Bone marrow (tissue), 2 donors: ENCODE measurements at places on chromosomes 2 and 18.
A peak's percentile ranks its signal among the peaks of the same experiment; 100 is the strongest.

DNA sequence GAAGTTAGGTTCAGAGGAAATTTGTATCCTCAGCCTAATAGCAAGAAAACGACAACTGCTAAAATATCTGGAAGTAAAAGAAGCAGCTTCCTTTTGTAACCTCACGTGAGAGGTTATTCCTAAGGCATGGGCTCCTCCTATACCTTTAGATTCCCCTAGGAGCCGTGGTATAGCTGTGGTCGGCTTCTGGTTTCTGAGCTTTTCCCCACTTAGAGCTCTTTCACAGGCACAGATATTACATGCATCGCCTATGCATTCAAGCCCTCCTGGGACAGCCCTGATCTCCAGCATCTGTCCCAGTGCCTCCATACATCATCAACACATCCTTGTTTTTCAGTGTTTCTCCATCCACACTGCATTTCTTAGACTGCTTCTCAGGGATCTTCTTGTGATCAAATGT, 289.0 kb downstream of the ALPK2 start:
- no peak for DNase-seq

- no peak for DNase-seq
Measured at GRCh38 chr2:13666582-13667414, 950.1 kb downstream of the TRIB2 start.

- no peak for DNase-seq
Measured at GRCh38 chr2:73386894-73387636, 1.4 kb downstream of the ALMS1 start.

GRCh38 chr2:174717273-174717672, 47.0 kb downstream of the CHRNA1 start:
- DNase-seq = no peak

- DNase-seq = no peak
Measured at GRCh38 chr2:23107327-23107941, 277.5 kb upstream of the KLHL29 start.

GRCh38 chr2:18219676-18220075, 340.8 kb downstream of the RDH14 start:
- DNase-seq = no peak

DNA sequence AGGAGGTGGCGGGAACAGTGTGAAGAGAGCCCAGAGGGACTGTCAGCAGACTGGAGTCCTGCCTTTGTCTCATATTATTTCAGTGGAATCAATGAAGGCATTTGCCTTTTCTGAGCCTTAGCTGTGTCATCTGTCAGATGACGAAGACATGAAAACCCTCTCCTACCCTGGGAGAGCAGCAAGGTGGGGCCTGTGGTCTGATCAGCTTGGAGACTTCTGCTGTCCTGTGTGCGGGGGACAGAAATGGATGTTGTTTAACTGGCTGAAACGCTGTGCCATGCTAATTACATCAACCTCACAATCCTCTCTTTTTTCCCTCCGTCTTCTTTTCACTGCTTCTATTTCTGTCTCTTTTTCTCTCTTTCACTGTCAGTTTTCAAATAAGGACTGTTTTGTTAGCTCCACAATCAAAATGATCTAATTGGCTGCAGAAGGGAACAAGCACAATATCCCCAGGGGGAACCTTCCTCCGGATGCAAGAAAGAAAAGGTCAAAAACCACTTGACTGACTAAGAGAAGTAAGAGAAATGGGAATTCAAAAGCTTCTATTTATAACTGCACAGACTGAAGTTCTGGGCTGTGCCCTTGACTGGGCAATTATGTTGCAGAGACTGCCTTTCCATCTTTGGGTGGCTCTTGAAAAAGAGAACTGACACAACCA, 340.1 kb downstream of the CLIP4 start:
- peak; percentile 81 for DNase-seq

DNA sequence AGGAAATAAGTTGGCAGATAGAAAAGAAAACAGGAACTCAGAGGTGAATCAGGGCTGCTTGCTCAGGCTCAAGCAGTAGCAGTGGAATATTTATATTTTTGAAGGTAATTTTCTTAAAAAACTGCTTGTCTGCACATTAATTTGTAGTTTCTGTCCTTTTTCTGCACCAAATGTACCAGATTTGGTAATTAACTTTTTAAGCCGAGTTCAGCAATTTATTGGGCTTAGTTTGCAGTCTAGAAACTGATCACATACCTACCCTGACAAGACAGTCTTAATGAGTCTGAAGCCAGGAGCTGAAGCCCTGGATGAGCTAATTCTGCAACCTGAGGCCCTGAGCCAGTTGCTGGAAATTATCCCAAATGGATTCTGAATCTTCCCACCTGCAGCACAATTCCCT, 647.0 kb downstream of the TDRD15 start:
- no peak for DNase-seq

DNA sequence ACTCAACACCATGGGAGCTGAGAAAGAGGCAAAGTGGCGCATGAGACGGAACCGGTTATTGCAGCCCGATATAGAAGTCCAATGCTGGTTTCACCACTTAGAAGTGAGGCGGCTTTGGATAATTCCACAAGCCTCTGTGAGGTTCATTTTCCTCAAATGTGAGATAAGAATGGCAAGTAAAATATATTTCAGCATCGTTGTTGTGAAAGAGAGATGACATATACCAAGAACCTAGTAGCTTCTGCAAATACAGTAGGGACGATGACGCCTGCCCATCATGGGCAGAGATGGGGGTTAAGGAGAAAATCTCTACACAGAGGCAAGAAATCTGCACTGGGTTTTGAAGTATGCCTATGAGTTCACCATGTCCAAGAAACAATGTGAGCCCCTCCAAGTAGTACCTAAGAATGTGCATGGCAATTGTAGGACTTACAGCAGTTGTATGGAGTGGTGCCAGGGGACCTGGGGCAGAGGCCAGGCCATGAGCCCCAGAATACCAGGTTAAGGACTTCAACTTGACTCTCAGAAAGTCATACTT, 352.0 kb downstream of the RNF144A start:
- DNase-seq = no peak

DNA sequence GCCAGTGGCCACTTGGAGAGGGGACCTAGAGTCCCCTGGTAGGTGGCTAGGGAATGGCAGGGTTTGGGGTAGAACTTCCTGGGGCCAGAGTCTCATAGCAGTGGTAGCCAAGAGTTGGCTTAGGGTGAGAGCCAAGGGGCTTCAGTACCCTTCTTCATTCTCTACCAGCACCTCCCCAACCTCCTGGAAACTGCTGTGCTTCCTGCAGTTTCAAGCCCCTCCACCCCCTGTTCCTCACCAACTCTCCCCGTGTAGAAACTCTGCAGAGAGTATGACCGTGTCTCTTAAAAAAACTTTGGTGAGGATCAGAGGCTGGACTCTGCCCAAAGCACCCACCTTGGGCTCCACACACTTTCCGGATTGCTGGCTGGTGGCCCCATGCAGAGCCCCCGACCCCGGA, 159.6 kb downstream of the MSH2 start:
- no peak for DNase-seq

GRCh38 chr18:64275593-64276300, 126.9 kb upstream of the LINC00305 start:
- DNase-seq = no peak

- no peak for DNase-seq
Measured at GRCh38 chr2:32495139-32495538, 132.7 kb upstream of the TTC27 start.

DNA sequence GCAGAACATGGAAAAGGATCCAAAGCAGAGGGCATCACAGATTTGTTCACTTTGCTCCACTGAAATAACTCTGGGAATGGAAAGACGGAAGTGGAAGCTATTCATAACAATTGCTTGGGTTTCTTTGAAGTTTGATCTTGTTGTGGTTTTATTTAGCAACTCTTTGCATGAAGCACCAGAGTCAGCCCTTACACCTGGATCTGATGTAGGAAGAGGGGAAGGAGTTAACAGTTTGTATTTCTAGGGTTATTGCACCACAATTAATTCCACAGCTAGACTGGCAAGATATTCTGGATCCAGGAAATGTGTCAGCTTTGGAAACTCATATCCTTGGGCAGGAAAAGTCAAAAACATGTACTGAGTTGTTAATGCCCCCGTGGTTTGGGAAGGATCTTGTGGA, 1143.4 kb downstream of the CNTNAP5 start:
- DNase-seq = no peak

DNA sequence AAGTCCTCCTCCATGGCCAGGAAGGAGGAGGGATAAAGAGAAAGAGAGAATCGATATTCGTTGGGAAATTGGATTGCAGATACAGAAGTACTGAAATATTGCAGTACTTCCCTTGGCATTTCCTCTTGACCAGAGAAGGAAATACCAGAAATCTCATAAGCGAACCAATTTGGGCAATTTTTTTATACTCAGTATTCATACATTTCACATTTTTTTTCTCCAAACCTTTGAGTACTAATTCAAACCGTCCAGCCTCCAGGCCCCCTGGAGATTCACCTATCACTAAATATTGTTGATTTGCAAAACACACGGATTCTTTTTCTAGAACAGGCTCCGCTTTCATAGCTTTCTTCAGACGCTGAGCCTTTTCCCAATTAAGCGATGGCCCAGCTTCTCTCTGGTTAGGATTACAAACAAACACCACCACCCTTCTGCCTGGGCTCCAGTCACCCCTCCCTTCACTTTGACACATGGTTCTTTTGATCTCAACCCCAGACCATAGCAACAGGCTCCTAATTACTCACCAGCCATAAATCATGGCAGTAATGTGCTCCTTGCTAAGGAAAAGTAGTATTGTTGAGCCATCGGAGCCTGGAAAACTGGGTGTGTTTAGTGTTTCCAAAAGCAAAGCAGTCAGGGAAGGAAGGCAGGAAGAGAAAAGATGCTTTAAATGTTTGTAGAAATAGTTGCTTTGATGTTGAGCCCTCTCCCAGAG, 138.4 kb upstream of the CCDC68 start:
- DNase-seq = no peak

DNA sequence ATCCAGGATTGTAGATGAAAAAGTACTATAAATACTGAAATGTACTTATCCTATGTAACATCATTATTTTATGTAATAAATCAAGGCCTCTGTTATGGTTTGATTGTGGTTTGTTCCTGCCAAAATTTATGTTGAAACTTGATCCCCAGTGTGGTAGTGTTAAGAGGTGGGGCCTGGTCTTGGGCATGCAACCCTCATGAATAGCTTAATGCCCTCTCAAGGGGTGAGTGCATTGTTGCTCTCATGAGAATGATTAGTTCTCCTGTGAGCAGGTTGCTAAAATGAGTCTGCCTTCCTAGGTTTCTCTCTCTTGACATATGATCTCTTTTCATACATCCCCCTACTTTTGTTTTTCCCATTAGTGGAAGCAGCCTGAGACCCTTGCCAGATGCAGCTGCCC, 915.4 kb downstream of the TSN start:
- DNase-seq = no peak

GRCh38 chr2:51065276-51065675, 33.3 kb upstream of the NRXN1 start:
- DNase-seq = no peak

- DNase-seq = peak; percentile 63
Measured at GRCh38 chr2:28452534-28453081, 43.3 kb upstream of the PLB1 start.

DNA sequence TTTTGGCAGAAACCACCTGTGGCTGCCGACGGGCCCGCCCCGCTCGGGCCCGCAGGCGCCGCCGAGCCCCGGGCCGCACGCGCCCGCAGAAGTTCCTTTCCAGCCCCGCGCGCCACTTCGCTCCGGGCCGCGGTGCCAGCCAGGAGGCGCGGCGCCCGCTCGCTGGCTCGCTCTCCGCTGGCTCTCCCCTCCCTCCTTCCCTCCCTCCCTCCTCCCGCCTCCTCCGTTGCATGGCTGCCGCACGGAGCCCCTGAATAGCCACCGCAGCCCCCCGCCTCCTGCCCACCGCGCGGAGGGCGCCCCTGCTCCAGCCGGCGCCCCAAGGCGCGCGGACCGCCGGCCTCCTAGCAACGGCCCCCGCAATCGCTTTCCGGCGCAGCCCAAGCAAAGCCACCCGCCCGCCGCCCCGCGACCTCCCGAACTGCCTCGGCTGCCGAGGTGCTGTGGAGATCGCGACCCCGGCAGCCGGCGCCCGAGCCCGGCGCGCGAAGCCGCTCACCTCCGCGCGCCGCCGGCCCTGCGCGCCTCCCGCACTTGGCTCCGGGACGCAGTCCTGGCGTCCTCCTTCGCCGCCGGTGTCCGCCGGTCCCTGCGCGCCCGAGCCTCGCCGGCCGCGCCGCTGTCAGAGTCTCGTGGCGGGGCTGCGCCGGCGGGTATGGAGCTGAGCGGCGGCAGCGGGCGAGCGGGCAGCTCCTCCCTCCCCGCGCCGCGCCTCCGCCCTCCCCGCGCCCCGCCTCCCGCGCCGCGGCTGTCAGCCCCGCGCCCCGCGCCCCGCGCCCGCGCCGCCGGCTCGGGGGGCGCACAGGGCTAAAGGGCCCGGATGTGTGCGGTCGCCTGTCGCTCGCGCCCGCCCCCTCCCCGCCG, at the start of gene ZBTB7C:
Gene ZBTB7C (minus strand): TSS at position 657 of the 864 bp plus-strand sequence.
- no peak for DNase-seq

GRCh38 chr2:20578895-20579825, 71.7 kb downstream of the HS1BP3 start:
- DNase-seq = no peak

DNA sequence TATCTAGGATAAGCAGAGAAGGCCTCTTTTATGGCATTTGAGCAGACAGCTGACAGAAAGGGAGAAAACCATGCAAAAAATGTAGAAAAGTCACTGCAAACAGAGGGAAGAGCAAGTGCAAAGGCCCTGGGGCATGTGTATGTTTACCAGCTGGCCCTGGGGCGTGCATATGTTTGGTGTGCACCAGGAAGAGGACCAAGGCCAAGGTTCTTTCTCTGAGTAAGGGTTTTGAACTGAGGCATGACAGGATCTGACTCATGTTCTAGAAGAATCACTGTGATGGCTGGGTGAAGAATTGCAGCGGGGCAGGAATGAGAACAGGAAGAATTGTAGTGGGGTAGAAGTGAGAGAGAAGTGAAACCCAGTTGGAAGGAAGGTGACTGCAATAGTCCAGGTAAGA, 69.6 kb downstream of the STEAP3 start:
- no peak for DNase-seq

DNA sequence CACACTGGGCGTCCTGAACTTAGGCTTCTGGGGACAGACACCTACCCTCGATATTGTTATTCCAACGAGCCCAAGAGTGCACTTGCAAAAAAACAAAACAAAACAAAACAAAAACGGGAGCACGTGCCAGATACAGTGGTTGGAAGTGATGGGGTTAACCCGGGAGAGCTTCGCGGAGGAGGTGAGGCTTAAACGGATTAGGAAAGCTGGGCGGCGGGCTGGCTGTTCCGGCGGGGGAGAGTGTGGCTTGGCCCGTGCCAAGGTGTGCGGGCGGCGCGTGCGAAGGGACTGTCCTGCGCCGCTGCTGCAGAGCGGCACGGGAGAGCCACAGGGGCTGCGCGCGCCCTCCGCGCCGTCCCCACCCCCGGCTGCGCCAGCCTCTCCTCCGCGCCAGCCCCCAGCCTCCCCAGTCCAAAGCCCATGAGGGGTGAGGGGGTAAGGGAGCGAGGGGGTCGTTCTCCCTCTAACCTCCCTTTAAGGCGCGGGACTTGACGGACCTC, 1.5 kb upstream of the SLC30A3 start:
- no peak for DNase-seq

GRCh38 chr2:68877079-68877772, 6.0 kb upstream of the BMP10 start:
- no peak for DNase-seq

GRCh38 chr18:62366992-62367391, 41.9 kb downstream of the TNFRSF11A start:
- no peak for DNase-seq

GRCh38 chr2:96315005-96315399, 9.7 kb upstream of the SNRNP200 start:
- no peak for DNase-seq
